Neural crest cell (in vitro differentiated cells): ENCODE measurements at places on chromosomes 11 and 22. TPM values are rescaled to one million over a fixed set of nuclear protein-coding genes. Genes with fewer than 3 reads are reported as not detected.

Gene PANX1
- total RNA-seq: 42.0 and 43.1 TPM in 2 replicates

Gene APOBEC3A
- total RNA-seq: not detected in 2 replicates

Gene LRRC74B
- total RNA-seq: not detected in 2 replicates

Gene SLC22A9
- total RNA-seq: not detected in 2 replicates

Gene POU2AF1
- not detected in 2 replicates for total RNA-seq

Gene SCN2B
- 0.40 and 0.43 TPM in 2 replicates for total RNA-seq

Gene OR51B5
- total RNA-seq: 0.21 TPM in 1 of 2 replicates, not detected in the other

Gene SMC1B
- not detected in 2 replicates for total RNA-seq

Gene OR52N4
- total RNA-seq: not detected in 2 replicates

Gene PYGM
- 1.2 TPM in 2 replicates for total RNA-seq

Gene CLMP
- total RNA-seq: 4.2 and 4.3 TPM in 2 replicates

Gene CCDC34
- 38.6 and 39.4 TPM in 2 replicates for total RNA-seq

Gene OTOG
- total RNA-seq: not detected in 2 replicates

Gene CCDC82
- 29.5 and 34.7 TPM in 2 replicates for total RNA-seq

Gene OR4A16
- not detected in 2 replicates for total RNA-seq

Gene FIBIN
- 0.30 and 0.44 TPM in 2 replicates for total RNA-seq

Gene FXYD2
- total RNA-seq: 0.18 and 0.26 TPM in 2 replicates

Gene SLC5A1
- total RNA-seq: not detected in 2 replicates

Gene MMP7
- not detected in 2 replicates for total RNA-seq

Gene KCNQ1
- 0.86 and 0.91 TPM in 2 replicates for total RNA-seq

Gene SCN3B
- total RNA-seq: 3.6 and 3.8 TPM in 2 replicates

Gene DMC1
- total RNA-seq: 8.1 and 9.0 TPM in 2 replicates

Gene MAPK8IP2
- 30.4 and 31.8 TPM in 2 replicates for total RNA-seq

Gene KCNJ11
- total RNA-seq: 2.3 TPM in 2 replicates

Gene PPP2R1B
- total RNA-seq: 78.0 and 80.4 TPM in 2 replicates

Gene SLC25A18
- 0.34 and 0.86 TPM in 2 replicates for total RNA-seq

Gene C22orf15
- 0.41 and 0.79 TPM in 2 replicates for total RNA-seq

Gene APOA5
- total RNA-seq: not detected in 2 replicates

Gene BIK
- 0.61 and 0.86 TPM in 2 replicates for total RNA-seq

Gene HTR3A
- total RNA-seq: 3.8 and 4.6 TPM in 2 replicates

Gene ABCC8
- 4.6 and 6.1 TPM in 2 replicates for total RNA-seq

Gene OR5M11
- not detected in 2 replicates for total RNA-seq

Gene MRGPRG
- total RNA-seq: not detected in 2 replicates

Gene C11orf68
- total RNA-seq: 25.7 and 27.2 TPM in 2 replicates

Gene PARVA
- 36.2 and 40.0 TPM in 2 replicates for total RNA-seq

Gene CARD10
- 7.0 and 7.3 TPM in 2 replicates for total RNA-seq

Gene UCP3
- 4.0 TPM in 2 replicates for total RNA-seq

Gene OR6M1
- not detected in 2 replicates for total RNA-seq

Gene MRGPRX3
- total RNA-seq: 0.14 TPM in 1 of 2 replicates, not detected in the other
